ENCODE measurements at places on chromosomes 2 and 18.
A peak's percentile ranks its signal among the peaks of the same experiment; 100 is the strongest.

- DNase-seq = no peak
These were observed 268.6 kb upstream of the RAB6C start for GRCh38 chr2:129710670-129711495.

DNA sequence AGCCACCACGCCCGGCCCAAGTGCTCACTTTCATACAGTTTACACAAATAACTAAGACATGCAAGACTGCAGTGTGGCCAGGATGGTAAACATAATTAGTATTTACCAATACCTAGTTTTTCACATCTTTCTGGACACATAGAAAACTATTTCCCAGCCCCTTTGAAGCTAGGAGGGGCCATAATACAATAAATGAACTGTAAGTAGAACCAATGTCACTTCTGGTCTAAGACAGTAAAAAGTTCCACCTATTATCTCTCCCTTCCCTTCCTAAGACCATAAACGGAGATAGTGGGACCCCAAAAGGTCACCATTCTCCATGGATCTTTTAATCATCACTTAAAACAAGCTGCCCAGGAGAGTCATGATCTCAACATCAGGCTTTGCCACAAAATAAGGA lies 51.0 kb downstream of the NBAS start:
- DNase-seq = no peak

GRCh38 chr2:168210216-168210894 lies 37.0 kb downstream of the STK39 start:
- DNase-seq = no peak

- no peak for DNase-seq
These were observed 18.5 kb downstream of the WDPCP start for GRCh38 chr2:63569740-63570139.

DNA sequence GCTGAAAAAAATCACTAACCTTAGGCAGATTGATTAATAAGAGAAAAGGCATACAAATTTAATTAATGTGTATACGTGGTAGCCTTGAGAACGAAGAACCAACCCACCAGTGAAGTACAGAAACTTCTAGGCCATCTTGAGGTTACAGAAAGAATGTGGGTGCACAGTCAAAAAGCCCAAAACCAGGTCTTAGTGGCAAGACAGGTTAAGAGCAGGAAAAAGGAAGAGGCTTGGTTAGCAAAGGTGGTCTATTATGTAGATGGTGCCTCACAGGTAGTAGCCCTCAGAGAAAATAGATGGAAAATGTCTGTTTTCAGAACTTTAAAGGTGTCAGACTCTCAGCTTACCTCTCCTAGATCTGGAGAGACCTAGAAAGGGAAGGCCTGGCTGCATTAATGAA lies 22.0 kb upstream of the SLC35G4 start:
- DNase-seq = no peak

DNA sequence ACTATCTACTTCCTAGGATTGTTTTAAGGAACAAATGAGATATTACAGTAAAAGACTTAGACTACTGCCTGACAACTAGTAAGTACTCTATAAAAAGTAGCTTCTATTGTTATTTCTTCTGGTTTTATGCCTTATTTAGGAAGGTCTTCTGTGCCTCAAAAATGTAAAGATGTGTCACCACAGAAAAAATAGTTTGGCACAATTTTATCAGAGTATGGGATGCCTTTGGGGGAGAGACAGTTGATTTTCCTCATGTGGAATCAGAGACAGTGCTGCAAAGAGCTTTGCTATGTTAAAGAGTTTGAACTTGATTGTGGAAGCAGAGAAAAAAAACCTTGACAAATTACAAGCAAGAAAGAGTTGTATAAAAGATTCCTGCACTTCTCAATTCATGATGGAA lies 98.4 kb downstream of the EHBP1 start:
- no peak for DNase-seq

GRCh38 chr2:207928079-207928478 lies 97.2 kb downstream of the PLEKHM3 start:
- no peak for DNase-seq

DNA sequence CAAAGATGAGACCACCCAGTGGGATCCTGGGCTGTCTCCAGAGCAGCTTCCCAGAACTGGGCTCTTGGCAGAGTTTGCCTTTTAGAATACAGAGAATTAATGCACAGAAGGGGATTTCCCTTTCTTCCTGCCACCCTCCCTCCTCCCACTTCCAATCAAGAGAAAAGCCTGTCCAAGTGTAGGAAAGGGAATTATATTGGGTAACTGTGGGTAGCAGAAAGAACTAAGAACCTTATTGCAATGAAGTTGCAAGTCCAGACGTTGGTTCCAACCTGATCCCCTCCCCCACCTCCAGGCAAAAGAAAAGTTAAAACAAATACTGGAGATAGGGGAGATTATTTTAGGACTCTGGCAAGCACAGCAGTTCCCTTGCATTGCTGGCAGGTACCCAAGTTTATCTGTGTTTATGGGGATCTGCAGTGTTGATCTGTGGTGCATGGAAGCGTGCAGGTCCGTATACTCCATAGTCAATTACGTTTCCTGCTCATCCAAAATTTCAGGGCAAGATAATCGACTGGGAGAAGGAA lies 114.3 kb downstream of the PRKCE start:
- peak; percentile 87 for DNase-seq

DNA sequence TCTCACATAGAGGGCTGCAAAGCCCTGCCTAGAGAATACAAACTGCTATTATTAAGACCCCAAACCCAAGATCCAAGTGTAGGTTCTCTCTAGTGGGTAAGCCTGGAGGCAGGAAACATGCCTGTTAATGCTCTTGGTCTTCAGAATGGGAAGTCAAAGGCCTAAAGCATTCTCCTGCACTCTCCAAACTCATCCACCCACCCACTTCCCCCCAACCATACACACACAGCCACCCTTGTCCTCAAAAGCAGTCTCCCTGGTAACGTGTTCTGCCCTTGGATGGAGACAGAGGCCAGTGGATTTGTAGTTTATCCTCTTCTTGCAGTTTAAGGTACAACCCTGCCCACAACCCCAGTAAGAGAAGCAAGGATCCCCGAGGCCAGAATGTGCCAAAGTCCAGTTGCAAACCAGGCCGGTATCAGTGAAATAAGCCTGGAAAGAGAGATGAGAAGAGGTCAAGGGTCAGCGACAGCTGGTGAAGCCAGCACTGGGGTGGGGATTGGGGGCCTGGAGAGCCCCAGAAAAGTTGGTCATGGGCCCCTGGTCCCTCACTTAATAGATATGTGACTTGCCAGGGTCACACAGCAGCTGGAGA lies 23.0 kb downstream of the TMEM247 start:
- DNase-seq = no peak

DNA sequence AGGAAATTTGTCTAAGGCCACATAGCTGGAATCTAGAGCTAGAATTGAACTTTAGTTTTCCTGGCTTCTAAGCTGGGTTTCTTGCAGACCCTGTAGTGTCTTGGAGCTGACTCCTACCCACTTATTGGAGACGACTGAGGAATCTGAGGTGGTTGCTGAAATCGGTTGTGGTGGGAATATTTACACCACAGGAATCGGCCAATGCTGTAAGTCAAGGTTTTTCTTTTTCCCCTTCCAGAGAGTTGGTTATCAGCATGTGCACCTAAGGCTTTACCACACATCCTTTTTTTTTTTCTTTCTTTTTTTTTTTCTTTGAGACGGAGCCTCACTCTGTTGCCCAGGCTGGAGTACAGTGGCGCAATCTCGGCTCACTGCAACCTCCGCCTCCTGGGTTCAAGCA lies 9.4 kb downstream of the CABLES1 start:
- no peak for DNase-seq

GRCh38 chr2:88765154-88765888 lies 73.8 kb downstream of the RPIA start:
- peak; percentile 11 for DNase-seq
